ENCODE measurements at places on chromosomes 6 and 20.

DNA sequence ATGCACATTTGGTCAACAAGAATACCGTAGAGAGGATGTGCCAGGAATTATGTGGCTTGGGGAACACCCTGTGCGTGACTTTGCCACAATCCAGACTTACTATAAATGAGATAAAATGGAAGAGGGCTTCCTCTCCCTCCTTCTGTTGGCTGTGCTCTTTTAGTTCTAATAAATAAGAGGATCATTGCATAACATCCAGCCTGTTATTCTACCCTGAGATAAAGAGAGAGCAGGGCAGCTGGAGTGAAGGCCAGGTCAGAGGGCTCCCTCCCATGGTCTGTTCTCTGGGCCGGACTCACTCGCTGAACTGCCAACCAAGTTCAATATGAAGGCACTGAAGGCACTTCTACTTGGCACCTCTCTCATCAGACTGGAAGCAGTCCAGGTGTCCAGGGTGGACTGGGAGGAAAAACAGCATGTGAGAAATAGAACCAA is 91.7 kb downstream of the MTFR2 start:
- no peak for DNase-seq

DNA sequence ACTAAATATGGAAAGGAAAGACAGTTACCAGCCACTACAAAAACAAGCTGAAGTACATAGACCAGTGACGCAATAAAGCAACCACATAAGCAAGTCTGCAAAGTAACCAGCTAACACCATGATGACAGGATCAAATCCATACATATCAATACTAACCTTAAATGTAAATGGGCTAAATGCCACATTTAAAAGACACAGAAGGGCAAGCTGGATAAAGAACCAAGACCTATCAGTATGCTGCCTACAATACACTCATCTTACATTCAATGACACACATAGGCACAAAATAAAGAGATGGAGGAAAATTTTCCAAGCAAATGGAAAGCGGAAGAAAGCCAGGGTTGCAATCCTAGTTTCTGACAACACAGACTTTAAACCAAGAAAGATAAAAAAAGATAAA is 24.1 kb downstream of the HLA-C start:
- no peak for DNase-seq

- DNase-seq: no peak
Measured at GRCh38 chr6:134936931-134937330, 13.0 kb downstream of the ALDH8A1 start.

DNA sequence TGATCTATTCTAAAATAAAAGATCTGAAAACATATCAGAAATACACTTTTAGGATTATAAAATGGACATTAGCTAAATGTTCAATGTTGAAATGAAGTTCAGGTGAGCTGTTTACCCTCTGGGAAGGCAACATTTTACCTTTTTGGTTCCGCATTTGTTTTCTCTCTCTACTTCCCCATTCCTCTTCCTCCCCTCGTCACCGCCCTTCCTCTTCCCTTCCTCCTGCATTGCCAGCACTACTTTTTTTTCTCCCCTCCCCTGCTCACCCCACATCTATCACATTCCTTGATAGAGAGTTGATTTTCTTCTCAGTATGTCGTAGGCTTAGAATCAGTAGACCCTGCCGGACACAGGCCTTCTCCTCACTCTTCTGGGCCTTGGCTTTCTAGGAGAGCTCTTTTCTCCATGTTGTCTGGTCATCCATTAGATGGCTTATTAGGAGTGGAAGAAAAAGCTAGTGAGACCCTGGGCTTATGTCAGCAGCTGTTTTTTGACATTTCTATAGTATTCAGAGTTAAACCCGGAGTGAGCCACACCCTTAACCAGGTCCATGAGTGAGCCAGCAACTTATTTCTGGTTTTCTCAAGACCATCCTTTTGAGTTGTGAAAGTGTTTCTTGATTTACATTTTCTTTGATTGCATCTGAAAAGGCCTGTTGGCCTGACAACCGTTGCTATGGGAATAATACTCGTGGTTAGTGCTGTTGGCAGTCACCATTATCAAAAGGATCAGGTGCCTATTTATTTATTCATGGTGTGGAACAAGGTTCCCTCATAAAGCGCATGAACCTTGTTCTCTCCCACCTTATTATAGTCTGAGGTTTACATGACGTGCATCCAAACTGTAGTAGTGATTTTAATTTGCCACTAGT is 90.9 kb downstream of the DTD1 start:
- no peak for DNase-seq

DNA sequence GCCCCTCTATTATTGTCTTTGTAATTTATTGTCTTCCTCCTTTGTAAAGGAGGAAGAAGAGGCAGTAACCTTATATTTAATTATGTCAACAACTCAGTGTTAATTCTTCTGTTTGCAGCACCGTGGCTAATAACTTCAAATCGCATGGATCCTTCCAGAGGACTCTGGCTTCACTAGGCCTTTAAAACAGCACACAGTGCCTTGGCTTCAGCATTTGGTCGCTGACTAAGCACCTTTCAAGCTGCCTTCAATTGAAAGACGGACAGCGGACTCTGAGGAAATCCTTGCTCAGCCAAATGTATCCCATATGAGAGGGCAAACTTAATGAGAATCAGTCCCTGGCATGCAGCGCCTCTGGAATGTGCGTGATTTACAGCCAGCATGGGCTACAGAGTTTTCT is 64.2 kb downstream of the SGK1 start:
- DNase-seq: no peak

GRCh38 chr6:16585805-16586204 is 175.5 kb downstream of the ATXN1 start:
- no peak for DNase-seq

- no peak for DNase-seq
Measured at GRCh38 chr6:134172020-134172705, 119.7 kb upstream of the SLC2A12 start.

- DNase-seq: no peak
Measured at GRCh38 chr20:41047975-41048305, 19.3 kb downstream of the TOP1 start.

DNA sequence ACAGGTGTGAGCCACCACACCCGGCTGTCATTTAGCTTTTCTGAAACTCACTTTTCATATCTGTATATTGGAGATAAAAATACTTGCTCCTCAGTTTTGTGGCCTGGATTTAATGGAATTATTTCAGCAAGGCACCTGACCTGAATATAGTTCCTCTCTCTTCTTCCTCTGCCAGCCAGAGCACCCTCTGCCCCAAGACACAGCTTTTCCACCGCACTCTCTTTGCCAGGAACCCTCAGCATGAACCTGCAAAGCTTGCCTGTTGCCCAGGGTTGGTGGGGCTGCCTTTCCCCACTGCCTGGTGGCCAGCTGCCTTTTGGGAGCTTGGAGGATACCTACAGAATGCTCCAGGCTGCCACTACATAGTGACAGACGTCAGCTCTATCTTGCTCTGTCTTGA is 3.1 kb downstream of the GTSF1L start:
- no peak for DNase-seq

DNA sequence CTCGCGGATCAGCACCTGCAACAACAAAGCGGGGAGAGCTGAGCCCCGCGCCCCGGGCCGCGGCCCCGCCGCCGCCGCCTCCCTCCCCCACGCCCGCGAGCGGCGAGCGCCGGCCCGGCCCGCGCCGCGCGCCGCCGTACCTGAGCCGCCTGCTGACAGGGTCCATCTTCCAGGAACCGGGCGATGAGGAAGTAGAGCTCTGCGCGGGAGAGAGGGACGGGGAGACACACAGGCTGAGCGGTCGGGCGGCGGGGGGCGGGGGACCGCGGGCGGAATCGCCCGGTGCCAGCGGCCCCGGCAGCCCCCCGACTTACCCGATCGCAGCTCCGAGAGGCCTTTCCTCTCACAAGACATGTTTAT is 359 bp downstream of the PHIP start:
- no peak for DNase-seq

- no peak for DNase-seq
Measured at GRCh38 chr6:122612838-122613237, 2.6 kb downstream of the PKIB start.

DNA sequence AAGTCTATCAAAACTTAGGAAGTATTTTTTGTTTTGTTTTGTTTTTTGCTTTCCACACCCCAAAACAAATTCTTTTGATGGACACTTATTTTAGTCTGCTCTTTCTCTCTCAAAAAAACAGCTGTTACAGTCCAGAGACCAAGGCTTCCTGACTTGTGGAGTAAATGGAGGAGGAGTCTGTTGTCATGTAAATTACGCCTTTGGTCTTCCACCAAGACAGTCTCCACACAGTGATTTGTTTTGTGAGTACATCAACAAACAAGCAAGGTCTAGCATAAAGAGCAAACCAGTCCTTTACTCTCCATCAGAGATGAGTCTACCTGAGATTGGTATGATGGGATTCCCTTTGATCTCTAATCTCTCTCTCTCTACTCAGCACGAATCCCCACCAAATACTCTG is 588.0 kb upstream of the ARID1B start:
- no peak for DNase-seq

DNA sequence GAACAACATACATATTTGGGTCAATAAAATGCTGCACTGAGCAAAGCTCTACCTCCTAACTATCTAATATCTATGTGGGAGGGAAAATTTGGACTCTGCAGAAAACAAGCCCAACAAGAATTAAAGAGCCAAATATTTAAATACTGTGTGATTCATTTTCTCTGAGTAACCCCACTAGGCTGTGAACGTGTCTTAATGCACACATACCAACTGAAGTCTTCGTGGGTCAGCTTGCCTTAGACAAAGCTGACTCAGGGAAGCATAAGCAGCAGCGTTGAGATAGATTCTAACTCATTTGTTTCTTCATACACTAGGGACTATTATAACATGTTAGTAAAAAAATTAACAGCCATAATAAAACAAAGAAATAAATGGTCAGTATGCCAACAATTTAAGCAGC is 114.3 kb downstream of the GJA1 start:
- DNase-seq: no peak

DNA sequence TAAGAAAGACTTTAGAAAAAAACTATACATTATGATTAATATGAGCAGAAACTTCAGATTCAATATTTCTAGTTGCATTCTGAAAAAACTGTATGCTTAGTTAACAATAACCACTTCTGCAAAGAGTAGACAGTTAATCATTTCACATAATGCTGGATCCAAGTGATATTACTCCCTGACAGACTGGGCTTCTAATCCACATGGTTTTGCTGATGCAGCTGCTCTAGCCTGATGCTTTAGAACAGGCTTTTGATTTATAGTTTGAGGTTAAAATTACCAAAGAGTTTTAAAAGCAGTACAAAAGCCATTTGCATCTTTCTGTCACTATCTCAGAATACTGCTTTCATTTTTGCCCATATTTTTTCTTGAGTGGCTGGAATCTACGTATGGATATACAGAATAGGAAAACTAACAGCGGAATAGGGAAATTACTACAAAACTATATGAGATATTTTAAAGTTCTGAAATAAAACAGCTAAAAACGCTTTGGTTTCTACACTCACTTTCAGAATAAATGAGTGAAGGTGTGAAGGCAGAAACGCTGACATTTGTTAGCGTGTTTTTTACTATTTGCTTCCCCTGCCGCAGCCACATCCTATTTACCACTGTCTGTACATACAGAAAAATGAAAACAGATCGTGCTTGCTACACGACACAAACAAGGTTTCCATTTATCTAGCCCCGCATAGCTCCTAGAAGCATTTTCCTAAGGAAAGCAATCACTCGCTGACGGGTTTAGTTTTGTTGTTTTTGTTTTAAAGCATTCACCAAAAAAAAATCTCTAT is 61.7 kb downstream of the METTL24 start:
- no peak for DNase-seq

All from activated T-helper 1 cell treated with anti-CD3 and anti-CD28 coated beads, Interleukin-2, amount 50 U/mL, for 16 hours (primary cell).